ENCODE measurements at places on chromosomes 7 and 10.

DNA sequence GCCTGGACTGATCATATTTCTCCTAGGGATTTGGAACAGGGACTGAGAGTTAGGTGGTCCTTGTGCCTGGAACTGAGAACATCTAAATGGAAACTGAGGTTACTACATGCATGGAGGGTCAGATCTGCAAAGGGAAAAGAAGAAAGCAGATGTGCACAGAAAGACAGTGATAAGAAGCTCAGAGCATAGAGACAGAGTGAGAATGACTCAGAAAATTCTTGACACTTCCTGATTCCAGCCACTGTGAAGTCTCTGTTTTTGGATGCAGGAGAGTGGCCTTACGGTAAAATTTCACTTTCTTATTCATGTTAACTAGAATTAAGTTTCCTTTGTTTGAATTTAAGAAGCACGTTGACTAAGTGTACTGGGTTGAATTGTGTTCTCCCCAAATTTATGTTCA lies 241.7 kb downstream of the TMEM26 start:
- no peak for DNase-seq

GRCh38 chr7:154412105-154412504 lies 359.9 kb downstream of the DPP6 start:
- DNase-seq, result no peak

DNA sequence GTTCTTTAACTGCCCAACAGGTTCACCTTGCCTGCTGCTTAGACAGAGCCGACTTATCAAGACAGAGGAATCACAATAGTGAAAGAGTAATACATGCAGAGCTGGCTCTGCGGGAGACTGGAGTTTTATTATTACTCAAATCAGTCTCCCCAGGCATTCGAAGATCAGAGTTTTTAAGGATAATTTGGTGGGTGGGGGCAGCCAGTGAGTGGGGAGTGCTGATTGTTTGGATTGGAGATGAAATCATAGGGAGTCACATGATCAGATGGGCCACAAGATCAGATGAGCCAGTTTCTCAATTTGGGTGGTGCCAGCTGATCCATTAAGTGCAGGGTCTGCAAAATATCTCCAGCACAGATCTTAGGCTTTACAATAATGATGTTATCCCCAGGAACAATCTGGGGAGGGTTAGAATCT lies 131.3 kb downstream of the AKR1D1 start:
- DNase-seq, result no peak

DNA sequence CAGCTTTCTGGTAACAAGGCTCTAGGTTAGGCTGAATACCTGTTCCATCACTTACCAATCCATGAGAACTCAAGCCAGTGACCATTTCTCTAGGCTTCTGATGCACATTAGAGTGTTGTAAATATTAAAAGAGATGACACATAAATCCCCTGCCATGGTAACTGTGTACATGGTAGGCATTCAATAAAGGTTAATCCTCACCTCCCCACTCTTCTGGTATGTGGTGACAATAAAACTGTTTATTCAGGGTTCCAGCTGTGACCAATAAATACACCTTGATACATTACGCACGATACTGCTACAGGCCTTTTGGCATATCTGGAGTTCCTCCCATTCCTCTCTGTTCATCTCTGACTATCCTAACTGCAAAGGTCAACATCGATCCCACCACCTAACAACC lies 171.9 kb downstream of the SRPK2 start:
- DNase-seq, result no peak

DNA sequence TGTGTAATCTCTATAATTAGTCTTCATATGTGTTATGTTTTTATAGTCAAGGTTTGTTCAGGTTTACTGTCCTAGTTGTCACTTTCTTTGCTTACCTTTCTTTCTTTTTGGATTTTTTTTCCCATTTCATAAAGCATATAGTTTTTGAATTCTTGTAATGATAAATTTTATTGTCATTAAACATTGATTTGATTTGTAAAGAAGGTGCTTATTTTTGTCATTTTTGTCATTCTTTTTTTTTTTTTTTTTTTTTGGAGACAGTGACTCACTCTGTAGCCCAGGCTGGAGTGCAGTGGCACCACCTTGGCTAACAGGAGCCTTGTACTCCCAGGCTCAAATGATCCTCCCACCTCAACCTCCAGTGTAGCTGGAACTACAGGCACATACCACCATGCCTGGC lies 9.6 kb upstream of the MINDY3 start:
- DNase-seq, result no peak

DNA sequence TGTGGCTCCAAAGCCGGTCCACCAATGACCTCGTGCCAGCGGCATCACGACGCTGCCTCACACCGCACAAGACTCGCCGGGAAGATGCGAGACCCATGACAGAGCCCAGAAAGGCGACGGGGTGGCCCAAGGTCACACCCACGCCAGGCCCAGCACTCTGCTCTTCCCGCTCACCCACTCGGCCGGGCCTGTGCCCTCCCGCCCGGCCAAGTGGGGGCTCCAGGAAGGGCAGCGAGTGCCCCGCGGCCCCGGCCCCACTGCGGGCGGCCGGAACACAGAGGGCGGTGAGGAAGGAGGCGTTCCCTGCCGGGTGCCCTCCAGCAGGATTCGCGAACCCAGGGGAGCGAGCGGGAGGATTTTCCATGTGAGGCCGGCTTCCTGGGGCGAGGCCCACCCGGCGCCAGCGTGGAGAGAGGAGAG lies 56.3 kb downstream of the PDGFA start:
- no peak for DNase-seq

DNA sequence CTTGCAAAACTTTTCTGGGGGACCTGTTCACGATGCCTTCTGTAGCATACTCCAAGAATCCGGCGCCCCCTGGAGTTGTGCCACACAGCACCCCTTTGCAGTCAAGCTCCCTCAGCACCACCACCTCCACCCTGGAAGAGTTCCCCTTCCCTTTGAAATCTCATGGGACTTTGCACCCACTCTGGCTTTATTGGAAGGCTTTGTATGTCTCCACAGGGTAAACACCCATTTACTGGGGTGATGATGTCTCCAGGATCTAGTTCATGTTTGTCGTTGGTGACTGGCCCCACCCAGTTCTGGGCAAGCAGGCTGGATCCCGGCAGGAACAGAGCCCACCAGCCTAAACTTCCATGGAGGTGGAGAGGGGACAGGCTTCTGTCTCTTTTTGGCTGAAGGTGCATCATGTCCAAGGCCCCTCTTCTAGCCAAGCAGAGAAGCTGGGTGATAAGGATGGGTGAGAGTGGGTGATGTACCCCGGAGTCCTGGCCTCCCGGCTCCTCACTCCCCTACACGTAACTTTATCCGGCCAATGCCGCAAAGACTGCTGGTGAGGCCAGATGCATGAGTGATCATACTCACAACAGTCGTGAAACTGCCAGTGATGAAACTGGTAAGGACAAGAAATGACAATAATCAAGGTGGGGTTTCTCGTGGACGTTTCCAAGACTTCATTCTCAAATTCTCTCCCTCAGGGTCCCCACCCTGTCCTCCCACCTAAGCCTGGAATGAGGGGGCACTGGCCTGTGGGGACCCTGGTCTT lies 695 bp upstream of the CLDN4 start:
- DNase-seq, result no peak

- DNase-seq, result no peak
These were observed 209.8 kb downstream of the TRIL start for GRCh38 chr7:28748346-28748745.

DNA sequence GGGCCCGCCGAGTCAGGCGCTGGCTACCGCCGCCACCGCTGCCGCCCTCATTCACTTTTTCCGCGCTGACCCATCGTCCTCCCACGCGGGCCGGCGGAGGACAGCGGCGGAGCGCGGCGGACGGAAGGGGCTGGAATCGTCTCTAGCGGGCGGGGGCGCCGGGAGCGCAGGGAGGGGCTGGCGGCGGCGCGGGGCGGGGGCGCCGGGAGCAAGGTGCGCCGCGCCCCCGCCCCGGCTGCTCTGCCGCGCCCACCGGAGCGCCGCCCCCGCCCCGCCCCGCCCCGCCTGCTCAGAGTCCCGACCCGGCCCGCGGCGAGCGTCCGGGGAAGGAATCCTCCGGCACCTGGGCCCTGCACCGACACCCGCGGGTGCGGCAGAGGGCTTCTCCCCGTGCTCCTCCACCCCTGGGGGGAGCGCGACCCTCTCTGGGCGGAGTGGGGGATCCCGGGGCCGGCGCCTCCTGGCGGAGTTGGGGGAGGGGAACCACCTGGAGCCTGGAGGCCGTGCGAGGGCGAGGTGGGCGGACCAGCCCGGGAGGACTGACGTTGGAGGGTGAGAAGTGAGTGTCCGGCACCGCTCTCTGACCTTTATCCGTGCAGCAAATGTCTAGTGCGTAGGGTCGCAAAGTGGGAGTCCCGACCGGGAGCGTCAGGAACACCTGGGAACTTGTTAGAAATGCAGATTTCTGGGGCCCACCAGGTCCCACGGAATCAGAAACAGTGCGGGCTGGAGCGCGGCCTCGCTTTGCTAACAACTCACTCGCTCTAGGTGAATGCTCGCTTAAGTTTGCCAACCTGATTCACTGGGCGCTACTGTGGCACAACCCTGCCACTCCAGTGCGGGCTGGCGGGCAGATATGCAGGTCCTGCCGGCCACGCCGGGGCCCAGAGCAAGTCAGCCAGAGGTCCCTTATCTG lies at the start of gene COBL:
TSS of gene COBL (minus strand) at position 144 of the 916 bp plus-strand sequence. CDS start 176 bp downstream, outside the sequence.
- no peak for DNase-seq

DNA sequence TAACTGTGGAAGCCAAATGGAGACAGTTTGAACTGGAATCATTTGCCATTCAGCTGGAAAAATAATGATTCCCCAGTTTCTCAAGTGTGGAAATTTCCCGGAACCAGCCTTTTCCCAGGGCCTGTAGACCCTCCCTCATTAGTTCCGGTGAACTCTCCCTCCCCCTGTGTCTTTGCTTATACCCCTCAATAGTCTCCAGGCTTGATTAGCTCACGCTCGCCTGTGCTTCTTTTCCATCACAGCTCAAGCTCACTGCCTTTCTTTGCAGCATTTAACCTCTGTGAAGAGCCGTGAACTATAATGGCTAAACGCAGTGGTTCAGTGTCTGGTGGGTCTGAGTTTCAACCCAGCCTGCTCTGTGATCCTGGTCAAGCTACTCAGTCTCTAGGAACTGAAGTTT lies 690.8 kb downstream of the INHBA start:
- DNase-seq, result no peak

DNA sequence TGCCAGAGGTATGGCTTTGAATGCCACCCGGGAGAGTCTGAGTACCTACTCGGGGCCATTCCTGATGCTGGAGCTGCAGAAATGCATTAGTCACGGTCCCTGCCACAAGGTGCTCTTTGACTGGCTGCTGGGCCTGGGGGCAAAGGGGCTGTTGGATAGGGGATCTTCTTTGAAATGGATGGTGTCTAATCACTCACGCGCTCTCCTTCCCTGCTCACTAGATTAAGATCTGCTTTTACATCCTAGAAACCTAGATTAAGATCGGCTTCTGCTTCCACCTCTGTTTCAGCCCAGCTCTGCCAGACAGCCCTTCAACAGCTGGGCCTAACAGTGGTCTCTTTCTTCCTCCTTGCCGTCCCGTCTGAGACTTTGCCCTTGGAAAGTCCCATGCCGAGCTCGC lies 57.2 kb downstream of the PAX2 start:
- DNase-seq, result no peak

DNA sequence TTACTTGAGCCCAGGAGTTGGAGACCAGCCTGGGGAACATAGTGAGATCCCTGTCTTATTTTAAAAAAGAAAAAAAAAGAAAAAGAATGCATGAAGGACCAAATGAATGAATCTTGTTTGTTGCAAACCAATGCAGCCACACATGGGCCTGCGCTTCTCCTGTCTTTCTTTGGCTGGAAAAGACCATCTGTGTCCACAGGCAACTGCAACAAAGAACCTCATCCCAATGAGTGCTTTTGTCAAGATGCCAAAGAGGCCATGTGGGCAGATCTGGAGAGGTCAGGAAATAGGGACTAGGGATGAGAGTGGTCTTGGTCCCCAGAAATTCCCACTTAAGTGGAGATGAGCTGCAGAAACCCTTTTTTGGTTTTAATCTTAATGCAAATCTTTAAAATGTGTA lies 49.8 kb upstream of the DUSP5 start:
- DNase-seq, result no peak

DNA sequence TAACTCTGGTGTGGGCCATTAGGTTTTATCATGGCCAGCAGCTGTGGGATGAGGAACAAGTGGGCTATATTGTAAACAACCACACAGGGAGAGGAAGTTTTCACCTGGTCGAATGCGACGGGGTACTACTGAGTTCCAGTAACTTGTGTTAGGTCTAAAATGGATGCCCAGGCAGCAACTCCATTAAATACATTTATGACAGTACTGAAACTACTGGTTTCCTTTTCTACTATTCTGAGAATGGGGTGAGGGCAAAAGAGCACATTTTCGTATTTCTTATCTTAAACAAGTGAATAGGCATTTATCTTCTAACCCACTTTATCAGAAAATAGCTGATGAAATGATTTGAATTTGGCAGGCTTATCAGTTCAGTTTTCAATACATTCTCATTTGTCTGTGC lies 109.7 kb downstream of the C1GALT1 start:
- DNase-seq, result no peak

DNA sequence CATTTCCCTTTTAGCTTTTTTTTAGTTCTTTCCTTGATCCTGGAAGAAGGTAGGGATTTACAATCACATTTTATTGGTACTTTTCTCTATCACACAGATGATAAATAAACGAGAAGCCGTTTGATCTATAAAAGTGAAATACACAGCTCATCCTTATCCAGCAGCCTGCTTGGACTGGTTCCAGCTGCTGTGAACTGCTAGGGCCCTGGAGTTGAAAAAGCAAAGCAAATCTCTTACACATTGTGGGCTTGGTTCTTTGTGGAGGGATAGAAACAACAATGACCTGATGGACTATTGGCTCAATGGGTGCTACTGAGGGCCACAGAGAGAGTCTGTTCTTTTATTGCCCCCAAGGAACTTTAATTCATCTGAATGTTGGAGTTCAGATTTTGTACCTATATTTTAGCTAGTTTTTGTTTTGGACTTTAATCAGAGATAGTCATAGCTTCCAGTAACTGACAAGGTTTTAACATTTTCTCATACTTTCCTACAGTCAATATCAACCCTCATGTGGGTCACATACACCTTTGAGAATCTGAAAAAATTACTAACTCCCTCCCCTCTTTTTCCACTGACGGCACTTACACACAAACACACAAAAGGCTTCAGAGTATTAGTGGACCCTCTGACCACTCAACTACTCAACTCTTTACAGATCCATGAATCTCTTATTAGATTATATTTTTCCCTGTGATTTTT lies 91.6 kb upstream of the CCDC6 start:
- no peak for DNase-seq

GRCh38 chr10:23053036-23053435 lies 42.3 kb upstream of the MSRB2 start:
- DNase-seq, result no peak

DNA sequence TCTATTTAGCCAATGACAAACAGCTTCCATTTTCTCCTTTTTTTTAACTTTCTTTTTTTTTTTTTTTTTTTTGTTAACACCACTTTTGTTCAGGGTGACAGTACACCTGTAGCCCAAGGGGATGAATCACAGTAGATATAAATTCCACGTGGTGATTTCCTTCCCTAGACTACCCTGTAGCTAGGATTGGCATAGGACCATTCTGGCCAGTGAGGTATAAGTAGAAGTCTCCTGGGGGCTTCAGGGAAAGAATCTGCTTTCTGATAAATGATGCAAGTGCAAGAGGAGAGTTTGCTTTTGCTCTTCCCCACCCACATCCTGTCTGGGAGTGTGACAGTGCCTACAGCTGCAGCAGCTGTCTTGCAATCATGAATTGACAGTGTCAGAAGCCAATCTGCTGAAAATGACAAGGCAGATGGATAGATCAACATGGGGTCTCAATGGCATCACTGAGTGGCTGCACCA lies 63.2 kb upstream of the TOMM7 start:
- peak; percentile 57 for DNase-seq
